ENCODE measurements at places on chromosomes 12 and 14.

- DNase-seq, result no peak
Measured at GRCh38 chr12:27002141-27002540, 12.0 kb downstream of the TM7SF3 start.

- DNase-seq, result no peak
Measured at GRCh38 chr12:3931206-3931605, 58.0 kb upstream of the PARP11 start.

DNA sequence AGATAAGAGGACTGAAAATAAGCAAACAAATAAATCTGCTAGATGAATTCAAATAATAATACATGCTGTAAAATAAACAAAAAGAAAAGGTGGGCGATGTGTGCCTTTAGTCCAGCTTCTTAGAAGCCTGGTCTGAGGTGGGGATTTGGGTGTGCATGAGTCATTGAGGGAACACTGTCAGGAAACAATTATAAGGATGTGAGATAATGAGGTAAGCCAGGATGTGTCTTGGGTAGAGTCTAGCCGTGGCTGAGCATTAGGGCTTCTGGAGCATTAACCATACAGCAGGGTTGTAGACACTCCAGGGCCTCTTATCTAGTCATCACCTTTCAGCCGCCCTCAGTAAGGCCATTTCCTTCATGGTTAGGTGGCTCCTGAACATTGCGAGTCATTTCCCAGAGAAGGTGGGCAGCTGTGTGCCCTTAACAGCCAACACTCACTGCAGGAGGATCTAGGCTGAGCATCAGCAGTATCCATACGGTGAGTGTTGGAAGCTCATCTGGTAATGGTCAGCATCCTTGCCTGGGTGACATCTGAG is 405.6 kb downstream of the GLT1D1 start:
- no peak for DNase-seq

DNA sequence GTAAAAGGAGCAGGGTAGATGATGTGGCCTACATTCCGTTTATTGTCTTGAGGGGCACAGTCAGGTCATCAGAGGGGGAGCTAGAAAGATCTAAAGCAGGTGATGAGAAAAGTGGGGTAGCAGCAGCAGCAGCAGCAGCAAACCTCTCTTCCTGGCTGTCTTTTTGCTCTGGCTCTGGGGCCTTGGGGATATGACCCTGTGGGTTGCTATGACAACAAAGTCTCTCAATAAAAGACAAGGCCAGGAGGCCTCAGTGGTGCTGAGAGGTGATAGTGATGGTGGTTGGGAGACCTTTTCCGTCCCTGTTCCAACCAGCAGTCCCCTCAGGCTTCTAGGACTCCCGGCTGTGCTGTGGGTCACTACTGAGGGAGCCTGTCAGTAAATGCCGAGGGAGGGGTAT is 138.6 kb downstream of the SLC8A3 start:
- no peak for DNase-seq

DNA sequence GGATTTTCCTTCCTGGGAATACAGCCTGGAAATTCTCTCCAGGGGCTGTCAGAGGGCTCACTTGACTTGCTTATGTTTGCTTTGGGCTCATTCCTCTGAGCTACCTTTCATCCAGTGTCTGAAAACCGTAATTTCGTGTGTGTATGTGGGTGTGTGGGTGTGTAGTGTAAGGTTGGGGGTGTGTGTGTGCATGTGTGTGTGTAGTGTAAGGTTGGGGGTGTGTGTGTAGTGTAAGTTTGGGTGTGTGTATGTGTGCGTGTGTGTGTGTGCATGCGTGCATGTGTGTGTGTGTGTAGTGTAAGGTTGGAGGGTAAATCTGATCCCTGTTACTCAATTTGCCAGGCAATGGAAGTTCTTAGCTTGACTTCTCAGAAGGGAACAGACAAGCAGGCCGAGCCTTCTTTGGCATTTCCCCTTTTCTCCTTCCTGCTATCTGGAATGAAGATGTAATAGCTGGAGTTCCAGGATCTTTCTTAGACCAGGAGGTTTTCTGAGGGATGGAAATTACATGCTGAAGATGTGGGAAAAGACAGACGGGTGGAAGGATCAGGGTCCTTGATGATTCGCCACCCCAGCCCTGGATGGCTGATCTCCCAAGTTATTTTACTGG is 15.5 kb upstream of the BEGAIN start:
- no peak for DNase-seq

DNA sequence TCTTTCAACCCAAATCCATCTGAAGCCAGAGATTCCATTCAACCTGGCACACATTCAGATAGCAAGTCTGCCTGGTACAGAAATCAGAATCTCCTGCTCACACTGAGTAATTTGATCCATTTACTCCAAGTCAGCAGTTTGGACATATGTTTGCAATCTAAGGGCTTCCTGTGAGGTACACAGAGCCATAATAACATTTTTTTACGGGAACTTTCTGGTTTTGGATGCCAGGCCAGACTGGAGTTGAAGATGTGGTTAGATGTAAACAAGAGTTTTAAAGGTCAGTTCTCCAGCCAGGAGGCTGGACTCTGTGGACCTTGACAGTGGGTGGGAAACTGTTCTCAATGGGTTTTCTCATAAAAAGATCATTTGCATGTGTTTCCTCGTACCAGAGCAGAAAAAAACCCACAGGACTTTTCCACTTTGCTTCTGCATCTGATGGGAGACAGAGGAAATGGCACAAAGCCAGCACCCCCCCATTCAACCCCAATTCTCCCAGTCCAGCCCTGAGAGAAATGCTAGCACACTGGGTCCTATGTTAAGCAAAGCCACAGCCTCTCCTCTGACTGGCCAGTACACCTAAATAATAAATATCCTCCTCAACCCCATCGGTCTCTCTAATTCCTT is 17.7 kb upstream of the TSPAN11 start:
- peak; percentile 58 for DNase-seq

GRCh38 chr12:52612431-52613383 is 5.7 kb downstream of the KRT73 start:
- no peak for DNase-seq

- no peak for DNase-seq
Measured at GRCh38 chr12:125187780-125188741, 122.8 kb downstream of the AACS start.

DNA sequence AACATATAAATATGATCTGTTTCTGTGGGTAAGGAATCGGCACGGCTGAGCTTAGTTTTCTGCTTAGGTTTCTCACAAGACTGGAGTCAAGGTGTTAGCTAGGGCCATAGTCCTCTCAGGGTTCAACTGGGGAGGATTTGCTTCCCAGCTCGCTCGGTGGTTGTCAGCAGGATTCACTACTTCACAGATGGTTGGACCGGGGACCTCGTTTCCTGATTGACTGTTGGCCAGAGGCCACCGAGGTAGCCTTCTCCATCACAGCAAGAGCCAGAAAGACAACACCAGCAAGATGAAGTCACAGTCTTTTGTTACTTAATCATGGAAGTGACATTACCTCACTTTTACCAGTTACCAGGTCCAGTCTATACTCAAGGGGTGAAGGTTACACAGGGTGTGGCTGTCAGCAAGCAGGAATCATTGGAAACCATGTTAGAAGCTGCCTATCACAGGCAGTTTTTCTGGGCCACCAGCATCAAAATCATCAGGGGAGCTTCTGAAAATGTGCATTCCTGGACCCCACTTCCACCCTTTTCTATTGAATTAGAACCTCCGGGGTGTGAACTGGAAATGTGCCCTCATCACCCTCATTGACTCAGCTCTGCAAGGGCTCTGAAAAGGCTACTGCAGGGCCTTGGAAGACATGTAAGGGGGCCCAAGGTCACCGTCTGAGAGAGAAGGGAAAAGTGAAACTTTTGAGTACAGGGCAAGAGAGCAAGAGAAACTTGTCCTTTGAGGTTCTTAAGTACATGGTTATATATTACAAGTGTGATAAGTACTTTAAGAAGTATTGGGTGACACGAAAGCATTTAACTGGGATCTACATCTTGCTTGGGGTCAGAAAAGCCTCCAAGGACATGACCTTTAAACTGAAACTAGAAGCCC is 10.9 kb downstream of the COPS7A start:
- DNase-seq, result no peak

GRCh38 chr12:5964913-5965900 is 20.1 kb upstream of the ANO2 start:
- DNase-seq, result no peak

GRCh38 chr14:69317780-69318179 is 57.8 kb downstream of the GALNT16 start:
- DNase-seq, result peak; percentile 18

DNA sequence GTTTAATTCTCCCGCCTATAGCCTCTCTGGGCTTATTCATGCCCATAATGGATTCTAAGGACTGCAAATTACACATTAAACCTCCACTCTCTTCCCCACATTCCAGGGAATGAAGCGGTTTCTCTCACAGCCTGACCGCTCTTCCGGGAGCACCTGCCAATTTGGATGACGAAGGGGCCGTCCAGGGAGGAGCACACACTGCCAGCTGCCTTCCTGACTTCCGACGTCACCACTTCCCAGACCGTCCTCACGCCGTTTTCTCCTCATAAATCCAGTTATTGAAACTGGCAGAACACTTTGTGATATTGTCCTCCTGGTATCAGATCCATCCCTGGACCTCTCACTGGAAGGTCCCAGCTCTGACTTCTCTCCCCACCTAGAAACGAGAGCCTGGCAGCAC is 87.6 kb downstream of the GCH1 start:
- DNase-seq, result no peak

DNA sequence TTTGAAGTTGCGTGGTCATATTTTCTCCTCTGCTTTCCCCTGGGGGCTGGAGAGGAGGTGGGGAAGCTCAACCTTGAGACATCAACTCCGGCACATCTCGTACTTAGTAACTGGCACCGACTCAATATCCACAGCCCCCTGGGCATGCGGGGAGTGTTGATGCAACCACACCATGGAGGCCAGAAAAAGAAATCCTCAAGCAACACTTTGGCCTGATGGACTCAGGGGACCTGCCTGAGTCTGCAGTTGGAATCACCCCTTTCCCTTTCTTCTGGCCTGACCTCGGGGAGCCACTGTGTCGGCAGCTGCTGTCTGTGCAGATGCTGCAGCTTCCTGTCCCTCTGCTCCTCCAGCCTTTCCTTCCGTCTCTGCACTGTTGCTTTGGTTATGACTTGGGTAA is 11.4 kb upstream of the AACS start:
- DNase-seq, result no peak

GRCh38 chr14:100780246-100780645 is 45.7 kb upstream of the MEG3 start:
- DNase-seq, result no peak

GRCh38 chr12:5220835-5221234 is 177.2 kb downstream of the KCNA5 start:
- no peak for DNase-seq

- DNase-seq, result no peak
Measured at GRCh38 chr14:76491172-76491930, 115.4 kb downstream of the ESRRB start.

DNA sequence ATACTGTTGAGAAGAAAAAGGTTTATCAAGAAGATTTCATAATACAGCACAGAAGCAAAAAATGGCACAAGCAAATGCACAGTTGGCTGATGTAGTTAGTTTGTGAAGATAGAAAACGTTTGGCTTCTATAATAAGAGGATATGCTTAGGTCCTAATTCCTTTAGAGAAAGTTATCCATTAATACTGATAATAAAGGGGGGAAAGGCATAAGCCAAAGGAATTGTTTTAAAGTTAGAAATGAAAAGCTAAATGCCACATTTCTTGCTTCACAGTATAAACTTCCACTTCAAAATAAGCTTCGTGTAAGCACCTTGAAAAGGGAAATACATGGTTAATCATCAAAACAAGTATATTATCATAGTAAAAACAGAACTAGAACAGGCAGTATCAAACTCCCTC is 12.4 kb downstream of the LMO3 start:
- DNase-seq, result no peak

- no peak for DNase-seq
Measured at GRCh38 chr12:15201056-15201455, 20.2 kb downstream of the RERG start.

DNA sequence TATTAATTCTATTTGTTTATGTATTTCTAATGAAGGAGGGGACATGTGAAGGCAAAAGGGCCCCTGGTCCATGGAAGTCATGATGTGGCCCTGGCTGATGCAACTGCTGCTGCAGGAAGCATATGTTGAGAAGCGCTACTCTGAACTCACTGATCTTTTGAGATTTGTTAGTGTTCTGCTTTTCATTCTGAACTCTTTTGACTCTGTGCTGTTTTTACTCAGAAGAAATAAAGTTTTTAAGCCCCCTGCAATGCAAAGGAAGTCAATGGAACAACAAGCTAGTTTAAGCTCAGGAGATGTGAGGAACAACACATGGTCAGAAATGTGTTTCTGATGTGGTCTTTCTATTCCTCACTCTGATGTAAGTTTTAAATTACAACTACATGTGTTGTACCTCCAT is 88.9 kb upstream of the BTG1 start:
- DNase-seq, result no peak

DNA sequence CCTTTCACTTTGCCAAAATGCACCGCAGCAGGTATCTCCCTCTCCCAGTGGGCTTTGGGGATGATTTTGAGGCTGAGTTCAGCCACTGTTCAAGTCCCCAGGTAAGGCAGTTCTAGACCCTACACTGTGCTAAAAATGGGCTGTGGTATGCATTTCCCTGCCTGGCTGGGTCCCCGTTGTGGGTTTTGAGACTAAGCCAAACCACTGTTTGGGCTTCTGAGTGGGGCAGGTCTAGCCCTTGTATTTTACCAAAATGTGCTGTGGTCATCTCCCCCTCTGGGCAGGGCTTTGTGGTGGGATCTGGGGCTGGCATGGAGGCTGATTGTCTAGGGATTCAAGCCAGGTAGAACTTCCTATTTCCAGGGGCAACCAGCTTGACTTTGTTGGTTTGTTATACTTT is 13.6 kb upstream of the OR4Q3 start:
- DNase-seq, result no peak

DNA sequence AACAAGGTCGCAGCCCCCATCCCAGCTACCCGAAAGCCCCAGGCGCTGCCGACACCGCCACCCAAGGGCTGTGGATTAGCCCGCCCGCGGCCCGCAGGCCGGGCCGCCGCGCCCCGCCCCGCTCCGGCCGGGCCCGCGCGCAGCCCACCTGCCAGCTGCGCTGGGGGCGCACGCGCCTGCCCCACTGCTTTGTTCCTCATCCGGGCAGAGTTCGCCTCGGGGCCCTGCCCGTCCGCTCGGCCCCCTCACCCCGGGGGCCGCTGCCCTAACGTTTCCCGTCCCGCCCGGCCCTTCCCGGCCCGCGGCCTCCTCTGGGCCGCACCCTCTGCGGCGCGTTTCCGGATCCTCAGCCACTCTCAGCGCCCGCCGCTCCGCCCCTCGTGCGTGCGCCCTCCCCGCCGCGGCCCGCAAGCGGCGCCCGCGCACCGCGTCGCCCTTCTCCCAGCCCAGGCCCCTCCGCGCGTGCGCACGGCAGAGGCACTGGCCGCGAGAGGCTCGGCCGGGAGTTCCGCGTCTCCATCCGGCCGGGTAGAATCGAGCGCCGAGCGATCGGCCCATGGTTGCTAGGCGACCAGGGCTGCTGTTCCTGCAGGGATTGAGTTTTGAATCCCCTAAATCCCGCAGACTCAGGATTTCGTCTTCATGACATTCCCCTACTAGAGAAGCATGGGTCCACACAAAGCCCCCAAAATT is at the start of gene PRDM4:
TSS of gene PRDM4 (minus strand) at position 329 of the 693 bp plus-strand sequence. CDS start 622 bp downstream, outside the sequence.
- peak; percentile 100 for DNase-seq

- no peak for DNase-seq
Measured at GRCh38 chr14:100684154-100684553, 42.5 kb upstream of the DLK1 start.
